ENCODE measurements at places on chromosomes 2 and 18. TPM values are rescaled to one million over a fixed set of nuclear protein-coding genes. Genes with fewer than 3 reads are reported as not detected.

- H3K36me3 ChIP-seq: no peaks in the 10 kb centered on the region
- no peaks in the 10 kb centered on the region for H3K4me1 ChIP-seq
- DNase-seq: no peak
- H3K4me3 ChIP-seq: no peak overlapping the region
These were observed 203.5 kb downstream of the LPIN1 start for GRCh38 chr2:11949732-11950523.

DNA sequence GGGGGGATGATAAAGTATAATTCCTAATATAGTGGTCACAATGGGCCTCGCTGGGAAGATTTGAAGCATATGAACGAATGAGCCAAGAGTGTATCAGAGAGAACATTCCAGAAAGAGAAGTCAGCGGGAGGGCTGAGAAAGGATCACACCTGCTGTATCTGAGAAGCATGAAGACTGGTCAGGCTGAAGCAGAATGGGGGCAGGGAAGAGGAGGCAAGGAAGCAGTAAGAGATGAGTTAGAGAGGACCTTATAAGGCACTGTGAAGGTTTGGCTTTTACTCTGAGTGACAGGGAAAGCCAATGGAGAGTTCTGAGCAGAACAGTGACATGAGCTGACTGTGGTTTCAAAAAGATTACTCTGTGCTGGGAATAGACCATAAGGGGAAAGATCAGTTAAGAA is 73.5 kb downstream of the CHN1 start:
- H3K36me3 ChIP-seq: no peaks in the 10 kb centered on the region
- no peaks in the 10 kb centered on the region for H3K4me1 ChIP-seq
- no peaks in the 10 kb centered on the region for H3K27me3 ChIP-seq
- no peak overlapping the region for H3K4me3 ChIP-seq
- H3K27ac ChIP-seq: no peak overlapping the region

Gene SP140
- total RNA-seq: not detected

DNA sequence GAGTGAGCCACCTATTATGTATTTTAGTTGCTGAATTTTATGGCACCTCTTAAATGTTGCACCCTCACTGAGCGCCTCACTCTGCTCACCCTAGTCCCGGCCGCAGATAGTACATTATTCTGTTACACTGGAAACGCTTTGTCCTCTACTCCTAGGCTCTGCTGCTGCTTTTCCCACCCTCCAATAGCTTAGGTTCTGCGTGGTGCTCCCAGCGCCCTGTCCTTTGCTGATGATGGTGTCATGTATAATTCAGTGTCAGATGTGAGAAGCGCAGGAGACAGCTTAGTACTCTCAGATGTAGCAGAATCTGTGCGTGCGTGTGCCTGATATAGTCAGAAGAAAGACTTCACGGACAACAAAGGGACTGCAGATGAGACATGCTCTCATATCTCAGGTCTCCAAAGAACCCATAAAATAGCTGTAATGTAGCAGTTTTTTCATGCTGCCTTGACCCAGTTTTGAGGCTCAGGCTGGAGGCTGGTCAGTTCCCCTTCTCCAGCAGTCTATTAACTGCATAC is 1.4 kb upstream of the REEP1 start:
- H3K27me3 ChIP-seq: no peaks in the 10 kb centered on the region
- no peak overlapping the region for H3K27ac ChIP-seq
- peaks cover 9% of the 10 kb centered on the region for H3K4me1 ChIP-seq
- no peak overlapping the region for H3K4me3 ChIP-seq
